Fibroblast of skin of abdomen (primary cell): ENCODE measurements at places on chromosomes 1 and 21.
A peak's percentile ranks its signal among the peaks of the same experiment; 100 is the strongest.

- peak; percentile 25 for DNase-seq
These were observed 507.2 kb upstream of the PBX1 start for GRCh38 chr1:164051782-164052181.

GRCh38 chr1:244919320-244920282 lies 55.3 kb upstream of the HNRNPU start:
- DNase-seq: no peak

GRCh38 chr1:11611638-11612327 lies 42.4 kb downstream of the FBXO2 start:
- DNase-seq: no peak

DNA sequence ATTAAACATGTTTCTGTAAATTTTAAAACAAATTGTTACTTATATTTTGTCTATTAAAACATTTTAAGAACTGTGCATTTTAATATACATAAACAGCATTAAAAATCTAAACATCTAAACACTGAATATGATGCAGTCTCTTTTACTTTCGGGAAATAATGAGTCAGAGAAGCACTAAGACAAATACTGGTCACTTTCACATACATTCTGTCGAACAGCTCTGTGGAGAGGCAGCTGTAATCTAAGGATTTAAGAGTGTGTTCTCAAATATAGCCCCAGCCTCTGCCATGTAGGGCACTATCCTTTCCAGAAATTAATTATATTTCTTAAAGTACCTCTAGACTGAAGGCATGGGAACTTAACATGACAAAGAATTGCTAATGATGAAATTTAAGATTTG lies 89.6 kb upstream of the PTGFR start:
- no peak for DNase-seq

- no peak for DNase-seq
These were observed 68.7 kb downstream of the RGL1 start for GRCh38 chr1:183873642-183874041.

GRCh38 chr1:223514644-223515043 lies 121.4 kb downstream of the CCDC185 start:
- DNase-seq: no peak

- DNase-seq: peak; percentile 93
These were observed 15.9 kb downstream of the SLC27A3 start for GRCh38 chr1:153790966-153791647.

DNA sequence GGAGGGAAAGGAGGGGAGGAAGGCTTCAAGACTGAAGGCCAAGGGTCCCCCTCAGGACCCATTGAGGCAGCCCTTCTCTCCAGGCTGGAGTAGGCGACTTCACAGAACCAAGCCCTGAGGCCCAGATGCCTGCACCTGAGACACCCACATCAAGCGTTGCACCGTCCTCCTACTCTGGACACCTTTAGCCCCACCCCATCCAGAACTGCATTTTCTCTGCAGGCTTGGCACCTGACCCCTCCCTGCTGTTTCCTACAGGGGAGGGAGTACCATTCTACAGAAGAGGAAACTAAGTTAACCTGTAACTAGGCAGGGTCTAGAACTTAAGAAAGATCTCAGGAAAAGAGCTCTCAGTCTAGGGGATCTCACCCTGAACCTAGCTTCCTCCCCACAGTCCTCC lies 12.0 kb downstream of the PEF1 start:
- DNase-seq: no peak

DNA sequence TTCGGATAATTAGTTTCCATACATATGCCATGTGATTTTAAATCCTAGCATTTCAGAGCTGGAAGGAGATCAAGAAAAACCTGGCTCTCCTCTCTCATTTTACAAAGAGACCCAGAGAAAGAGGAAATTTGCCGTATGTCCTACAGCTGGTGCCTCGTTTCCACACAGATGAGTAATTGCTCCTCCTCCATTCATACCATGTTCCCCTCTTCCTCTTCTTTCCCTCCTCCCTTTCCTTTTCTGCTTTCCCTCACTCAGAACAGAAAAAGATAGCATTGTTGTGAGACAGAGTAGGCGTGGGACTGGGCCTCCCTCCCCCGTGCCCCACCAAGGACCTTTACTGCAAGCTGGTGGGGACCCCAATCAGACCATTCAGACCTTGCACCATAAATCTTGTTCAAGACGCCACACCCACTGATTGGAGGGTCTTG lies 13.7 kb upstream of the SLC44A3 start:
- DNase-seq: peak; percentile 75

DNA sequence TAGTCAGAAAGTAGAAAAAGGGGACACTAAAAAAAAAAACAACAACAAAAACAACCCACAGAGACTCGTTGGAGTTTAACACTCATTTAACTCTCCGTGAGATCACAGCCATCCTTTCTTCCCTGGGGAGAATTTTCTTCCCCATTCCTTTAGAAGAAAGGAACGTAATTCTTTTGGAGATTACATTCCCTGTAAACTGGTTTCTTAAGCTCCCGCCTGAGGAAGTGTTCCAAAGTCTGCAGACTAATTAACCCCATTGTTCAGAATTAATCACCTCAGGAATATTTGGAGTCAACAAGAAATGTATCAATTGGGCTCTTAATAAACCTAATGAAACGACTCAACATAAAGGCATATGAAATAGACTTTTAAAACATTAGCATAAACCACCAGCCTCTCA lies 228.2 kb upstream of the CSF3R start:
- no peak for DNase-seq

GRCh38 chr1:233433436-233434210 lies 106.1 kb downstream of the MAP3K21 start:
- DNase-seq: no peak

GRCh38 chr1:209503196-209503595 lies 80.3 kb upstream of the CAMK1G start:
- DNase-seq: peak; percentile 34

- peak; percentile 39 for DNase-seq
These were observed 57.4 kb upstream of the MTF2 start for GRCh38 chr1:93021539-93022134.

DNA sequence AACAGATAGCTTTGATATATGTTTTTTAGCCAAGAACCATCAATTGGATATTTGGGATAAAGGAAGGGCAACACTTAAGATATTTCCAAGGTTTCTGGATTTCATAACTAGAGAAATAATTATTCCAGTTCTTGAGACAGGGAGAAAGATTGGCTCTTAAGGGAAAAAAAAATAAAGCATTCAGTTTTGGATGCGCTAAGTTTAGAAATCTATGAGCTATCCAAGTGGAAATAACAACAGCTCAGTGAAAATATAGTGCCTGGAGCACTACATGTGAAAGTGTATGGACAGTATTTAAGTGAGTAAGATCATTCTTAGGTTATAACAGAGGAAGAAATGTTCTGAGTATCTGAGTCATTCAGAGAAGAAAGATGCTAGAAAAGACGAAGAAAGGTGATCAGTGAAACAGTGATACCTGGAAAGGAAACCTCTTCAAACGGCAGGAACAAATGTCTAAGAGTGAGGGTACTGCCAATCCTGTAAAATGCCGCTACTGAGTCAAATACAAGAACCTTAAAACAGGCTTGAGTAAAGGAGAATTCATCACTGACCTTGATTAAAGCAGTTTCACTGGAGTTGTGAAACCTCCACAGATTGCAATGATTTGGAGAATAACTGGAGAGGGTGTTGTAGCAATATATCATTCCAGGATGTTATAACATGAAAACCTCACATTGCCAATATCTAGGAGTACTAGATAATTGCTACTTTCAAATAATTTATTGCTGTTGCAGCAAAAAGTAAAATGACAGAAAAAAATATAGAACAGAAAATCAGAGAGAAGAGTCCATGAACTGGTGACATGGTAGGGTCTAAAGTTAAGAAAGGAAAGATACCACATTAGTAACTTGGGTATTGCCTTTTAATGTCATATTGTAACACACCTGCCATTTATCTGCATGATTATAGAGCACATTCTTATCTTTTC lies 482.1 kb upstream of the RGS18 start:
- peak; percentile 8 for DNase-seq

DNA sequence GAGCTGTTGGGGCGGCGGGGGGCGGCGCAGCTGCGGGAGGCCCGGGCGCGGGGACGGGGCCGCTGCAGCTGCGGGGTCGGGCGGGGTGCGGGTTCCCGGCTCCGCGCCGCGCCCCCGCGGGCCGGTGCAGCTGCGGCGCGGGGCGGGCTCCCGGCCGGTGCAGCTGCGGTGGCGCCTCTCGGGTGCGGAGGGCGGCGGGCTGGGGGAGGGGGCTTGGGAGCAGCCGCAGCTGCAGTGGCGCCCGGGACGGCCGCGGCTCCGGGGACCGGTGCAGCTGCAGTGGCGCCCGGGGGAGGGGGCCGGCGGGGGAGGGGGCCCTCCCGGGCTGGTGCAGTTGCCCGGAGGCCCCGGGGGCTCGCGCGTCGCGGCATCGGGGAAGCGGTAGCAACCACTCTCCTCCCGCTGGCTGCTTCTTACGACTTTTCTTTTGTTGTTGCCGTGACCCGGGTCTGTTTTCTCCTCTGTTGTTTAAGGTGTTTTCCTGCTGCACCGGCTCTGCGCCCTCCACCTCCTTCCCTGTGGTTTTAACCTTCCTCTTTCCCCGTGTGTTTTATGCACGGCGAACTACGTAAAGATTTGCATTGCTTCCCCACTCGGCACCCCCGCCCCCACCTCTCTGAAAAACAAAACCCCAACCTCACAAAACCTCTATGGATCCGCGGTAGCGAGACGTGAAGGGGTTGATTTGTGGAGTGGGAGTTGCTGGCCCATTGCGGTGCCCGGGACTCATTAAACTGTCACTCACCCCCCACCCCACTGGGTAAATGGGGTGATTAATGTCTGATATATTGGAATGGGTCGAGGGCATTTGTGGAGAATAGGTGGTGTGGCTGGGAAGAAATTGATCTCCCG lies 1.7 kb upstream of the ZBTB18 start:
- peak; percentile 41 for DNase-seq

DNA sequence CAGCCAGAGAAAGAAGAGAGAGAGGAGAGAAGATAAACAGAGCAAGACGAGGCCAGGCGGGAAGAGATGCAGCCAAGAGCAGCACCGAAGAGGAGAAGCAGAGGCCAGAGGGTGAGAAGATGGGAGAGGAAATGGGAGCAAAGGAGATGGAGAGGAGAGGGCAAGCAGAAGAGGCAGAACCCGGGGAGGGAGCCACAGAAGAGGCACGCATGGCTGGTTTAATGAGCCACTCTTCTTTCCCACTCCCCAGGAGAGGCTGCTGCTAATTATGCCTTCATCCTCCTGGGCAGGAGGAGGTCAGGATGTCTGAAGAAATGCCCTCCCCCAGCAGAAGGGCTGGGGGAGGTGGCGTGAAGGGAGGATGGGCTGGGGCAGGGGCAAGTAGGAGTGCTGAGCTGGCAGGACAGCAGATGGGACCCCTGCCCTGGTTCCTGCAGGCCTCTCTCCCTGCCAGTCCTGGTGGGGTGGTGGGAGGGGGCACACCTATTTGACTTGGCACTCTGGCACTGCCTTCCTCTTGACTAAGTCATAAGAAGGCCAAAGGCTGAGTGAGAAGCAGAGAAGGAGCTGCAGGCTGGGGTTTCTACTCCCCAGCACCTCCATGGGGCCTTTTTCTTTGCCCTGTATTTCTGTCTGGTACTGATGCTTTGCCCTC lies 32.3 kb downstream of the KIRREL1 start:
- DNase-seq: no peak

DNA sequence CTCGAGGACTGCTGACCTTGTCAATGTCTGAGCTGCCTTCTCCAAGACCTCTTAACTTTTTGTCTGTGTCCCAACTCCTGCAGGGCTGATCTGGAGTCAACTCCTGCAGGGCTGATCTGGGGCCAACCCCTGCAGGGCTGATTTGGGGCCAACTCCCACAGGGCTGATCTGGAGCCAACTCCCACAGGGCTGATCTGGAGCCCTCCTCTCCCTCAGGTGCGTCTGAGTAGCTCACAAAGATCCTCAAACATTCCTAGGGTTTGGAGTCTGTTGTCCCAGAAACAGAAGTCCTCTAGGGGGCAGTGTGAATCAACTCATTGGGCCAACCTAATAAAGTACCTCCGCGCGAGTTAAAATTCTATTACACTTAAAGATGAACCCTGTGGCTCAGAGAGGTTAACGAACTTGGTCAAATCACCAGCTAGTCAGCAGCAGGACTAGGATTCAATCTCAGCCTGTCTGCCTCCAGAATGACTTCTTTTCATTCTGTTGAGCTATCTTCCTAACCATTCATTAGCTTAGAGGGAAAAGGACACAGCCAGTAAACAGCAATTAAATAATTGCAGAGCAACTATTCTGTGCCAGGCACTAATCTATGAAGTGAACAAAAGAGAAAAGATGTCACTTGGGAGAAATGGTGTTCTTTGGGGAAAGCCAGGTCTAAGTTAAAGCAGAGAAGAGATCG lies 17.2 kb upstream of the RLF start:
- DNase-seq: peak; percentile 59

DNA sequence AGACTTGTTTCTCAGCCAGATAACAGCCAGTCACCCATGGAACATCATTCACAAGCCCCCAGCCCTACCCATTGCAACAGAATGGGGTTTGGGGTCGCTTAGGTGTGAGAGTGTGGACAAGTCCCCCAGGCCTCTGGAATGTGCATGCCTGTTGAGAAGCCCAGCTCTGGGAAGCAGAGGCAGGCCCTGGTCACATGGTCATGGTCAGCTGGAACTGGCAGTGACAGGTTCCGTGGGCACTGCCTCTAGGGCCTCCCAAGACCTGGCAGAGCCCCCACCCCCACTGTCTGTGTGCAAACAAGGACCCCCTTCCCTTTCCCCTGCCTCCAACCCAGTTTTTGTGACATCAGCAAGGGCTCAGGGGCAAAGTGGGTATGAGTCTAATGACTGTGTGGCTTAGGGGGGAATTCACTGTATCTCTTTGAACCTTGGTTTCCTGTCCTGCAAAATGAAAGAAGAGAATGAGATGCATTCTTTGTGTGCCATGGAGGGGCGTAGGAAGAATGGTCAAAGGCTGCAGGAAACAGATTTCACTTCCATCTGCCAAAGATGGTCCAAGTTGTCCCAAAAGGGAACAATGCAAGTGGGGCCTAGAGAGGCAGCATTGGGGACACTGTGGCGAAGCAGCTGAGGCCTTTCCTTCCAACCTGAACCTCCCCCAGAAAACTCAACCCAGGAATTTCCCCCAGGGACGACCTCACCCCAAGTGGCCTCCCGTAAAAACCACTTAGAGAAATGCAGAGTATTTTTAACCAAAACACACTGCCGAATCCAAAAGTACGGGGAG lies 34.7 kb upstream of the SELENON start:
- no peak for DNase-seq
